ENCODE measurements at places on chromosomes 1 and 21.

GRCh38 chr1:226763905-226764264 is 24.8 kb upstream of the ITPKB start:
- DNase-seq, result no peak

- no peak for DNase-seq
These were observed 5.8 kb downstream of the TTLL10 start for GRCh38 chr1:1179346-1179982.

GRCh38 chr1:40751802-40752201 is 31.8 kb upstream of the KCNQ4 start:
- DNase-seq, result no peak

DNA sequence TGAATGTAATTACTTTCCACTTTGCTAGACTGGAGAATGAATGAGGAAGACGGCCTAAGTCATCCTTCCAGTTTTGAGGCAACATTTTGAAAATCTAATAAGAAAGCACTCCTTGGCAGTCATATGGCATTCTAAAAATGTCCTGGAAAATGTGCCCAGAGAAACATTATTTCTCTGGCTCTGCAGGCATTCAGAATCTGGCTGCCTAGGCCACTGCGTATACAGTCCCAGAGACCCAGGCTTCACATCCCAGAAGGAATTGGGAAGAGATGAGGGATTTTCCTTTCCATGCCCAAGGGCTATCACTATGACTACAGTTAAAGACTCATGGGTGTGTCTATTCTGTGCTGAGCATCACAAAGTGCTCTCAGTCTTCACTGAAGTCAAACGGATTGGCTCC is 92.9 kb downstream of the BEND5 start:
- DNase-seq, result no peak

- no peak for DNase-seq
These were observed 72.5 kb upstream of the TNFSF18 start for GRCh38 chr1:173122958-173123852.

GRCh38 chr1:233695901-233696300 is 82.0 kb downstream of the KCNK1 start:
- DNase-seq, result no peak

GRCh38 chr1:8314346-8315280 is 3.3 kb upstream of the SLC45A1 start:
- peak; percentile 36 for DNase-seq

- DNase-seq, result no peak
These were observed 13.6 kb downstream of the NFYC start for GRCh38 chr1:40704817-40705733.

DNA sequence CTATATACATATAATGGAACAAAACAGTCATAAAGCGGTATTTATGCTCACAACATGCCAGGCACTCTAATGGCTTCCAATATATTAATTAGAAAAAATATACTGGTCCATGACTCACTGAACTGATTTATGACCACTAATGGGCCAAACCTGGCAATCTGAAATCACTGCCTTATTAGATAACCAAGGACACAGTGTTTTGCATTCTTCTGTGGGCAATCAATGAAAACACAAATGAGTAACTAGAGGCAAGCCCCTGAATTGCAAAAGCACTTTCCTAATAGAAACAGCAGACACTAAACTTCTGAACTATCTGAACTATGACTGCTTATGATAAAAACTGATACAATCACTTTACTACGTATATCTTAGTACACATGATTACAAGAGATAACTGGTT is 3.5 kb downstream of the GCLM start:
- DNase-seq, result no peak

GRCh38 chr1:9251501-9251900 is 16.9 kb downstream of the H6PD start:
- no peak for DNase-seq

- DNase-seq, result no peak
These were observed 1920.4 kb downstream of the MRPL39 start for GRCh38 chr21:23686737-23687523.

DNA sequence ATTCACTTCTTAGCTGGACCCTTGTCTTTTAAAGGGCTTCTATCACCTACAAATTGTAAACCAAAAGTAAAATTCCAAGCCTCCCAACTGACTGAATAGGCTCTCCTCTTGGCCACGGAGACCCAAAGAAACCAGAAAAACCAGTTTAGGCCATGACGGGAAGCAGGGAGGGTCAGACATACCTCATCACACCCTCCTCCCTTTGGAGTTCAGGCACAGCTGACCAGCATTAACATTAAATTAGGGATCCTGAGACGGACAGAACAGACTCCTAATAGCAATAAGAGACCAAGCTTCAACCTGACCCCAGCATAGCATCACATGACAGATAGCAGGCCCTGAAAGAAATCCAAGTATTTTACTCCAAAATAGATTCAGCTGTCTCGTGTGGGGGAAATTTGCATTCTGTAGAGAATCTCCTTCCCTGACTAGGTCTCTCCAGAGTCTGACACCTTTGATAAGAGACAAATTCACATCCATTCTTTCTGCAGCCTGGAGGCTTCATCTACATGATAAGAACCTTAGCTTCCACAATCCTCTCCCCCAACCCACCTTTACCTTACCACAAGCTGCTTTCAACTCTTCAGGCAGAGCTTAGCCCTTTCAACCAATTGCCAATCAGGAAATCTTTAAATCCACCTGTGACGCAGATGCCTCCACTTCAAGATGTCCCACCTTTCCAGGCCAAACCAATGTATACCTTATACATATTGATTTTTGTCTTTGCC is 177.1 kb upstream of the RAB4A start:
- no peak for DNase-seq

DNA sequence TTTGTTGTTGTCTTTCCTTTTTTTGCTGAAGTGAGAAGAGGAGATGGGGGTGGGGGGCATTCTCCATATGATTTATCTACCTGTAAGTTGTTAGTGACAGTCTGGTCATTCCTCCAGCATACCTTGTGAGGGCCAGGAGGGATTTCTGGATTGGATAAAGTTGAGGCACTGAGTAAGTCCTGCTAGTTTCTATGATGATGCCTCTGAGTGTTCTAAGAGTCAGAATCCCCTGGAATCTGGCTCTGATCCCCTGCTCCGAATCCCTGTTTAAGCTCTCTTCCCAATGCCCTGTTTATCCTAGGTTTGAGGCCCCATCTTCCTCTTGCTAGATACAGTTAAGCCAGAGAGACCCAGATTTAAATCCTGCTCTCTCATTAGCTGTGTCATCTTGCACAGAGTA is 83.2 kb upstream of the HOOK1 start:
- no peak for DNase-seq

DNA sequence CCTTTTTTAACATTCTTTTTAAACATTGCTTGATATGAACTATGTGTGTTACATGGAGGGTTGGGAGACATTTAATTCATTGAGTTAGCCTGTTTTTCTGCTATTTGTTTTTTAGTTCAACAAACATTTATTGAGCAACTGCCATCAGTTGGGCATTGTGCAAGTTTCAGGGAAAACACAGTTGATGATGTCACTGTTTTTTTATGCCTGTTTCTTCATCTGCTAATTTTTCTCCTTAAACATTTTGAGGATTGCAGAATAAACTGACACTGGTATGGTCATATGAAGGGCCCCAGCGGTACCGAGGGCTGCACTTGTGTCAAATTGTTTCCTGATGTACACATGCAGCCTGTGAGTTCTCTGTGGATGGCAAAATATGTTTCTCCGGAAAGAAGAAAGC is 253.0 kb downstream of the FGGY start:
- no peak for DNase-seq

- no peak for DNase-seq
These were observed 18.1 kb downstream of the PRCC start for GRCh38 chr1:156785458-156785857.

GRCh38 chr1:43495204-43495603 is 35.5 kb upstream of the PTPRF start:
- no peak for DNase-seq

- DNase-seq, result no peak
These were observed 2.5 kb downstream of the ITLN2 start for GRCh38 chr1:160952129-160952510.

DNA sequence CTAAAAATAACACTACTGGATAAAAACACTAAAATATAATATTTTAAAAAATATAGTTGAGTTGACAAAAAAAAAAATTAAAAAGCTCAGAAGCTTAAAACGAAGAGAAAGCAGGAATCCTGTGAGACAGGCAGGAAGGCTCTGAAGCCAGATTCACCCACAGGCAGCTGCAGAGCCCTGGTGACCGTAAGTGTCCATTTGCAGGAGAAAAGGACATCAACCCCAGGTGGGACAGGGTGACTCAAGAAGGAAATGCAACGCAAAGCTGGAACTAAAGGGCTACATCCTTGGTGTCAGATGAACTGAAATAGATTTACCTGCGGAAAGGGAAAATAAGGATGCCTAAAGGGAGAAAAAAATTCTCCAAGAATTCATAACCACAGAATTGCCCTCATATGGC is 46.8 kb downstream of the USP24 start:
- DNase-seq, result no peak

- DNase-seq, result no peak
These were observed 73.8 kb downstream of the HSF2BP start for GRCh38 chr21:43585514-43585913.

GRCh38 chr1:59592924-59593323 is 221.8 kb upstream of the HOOK1 start:
- no peak for DNase-seq

DNA sequence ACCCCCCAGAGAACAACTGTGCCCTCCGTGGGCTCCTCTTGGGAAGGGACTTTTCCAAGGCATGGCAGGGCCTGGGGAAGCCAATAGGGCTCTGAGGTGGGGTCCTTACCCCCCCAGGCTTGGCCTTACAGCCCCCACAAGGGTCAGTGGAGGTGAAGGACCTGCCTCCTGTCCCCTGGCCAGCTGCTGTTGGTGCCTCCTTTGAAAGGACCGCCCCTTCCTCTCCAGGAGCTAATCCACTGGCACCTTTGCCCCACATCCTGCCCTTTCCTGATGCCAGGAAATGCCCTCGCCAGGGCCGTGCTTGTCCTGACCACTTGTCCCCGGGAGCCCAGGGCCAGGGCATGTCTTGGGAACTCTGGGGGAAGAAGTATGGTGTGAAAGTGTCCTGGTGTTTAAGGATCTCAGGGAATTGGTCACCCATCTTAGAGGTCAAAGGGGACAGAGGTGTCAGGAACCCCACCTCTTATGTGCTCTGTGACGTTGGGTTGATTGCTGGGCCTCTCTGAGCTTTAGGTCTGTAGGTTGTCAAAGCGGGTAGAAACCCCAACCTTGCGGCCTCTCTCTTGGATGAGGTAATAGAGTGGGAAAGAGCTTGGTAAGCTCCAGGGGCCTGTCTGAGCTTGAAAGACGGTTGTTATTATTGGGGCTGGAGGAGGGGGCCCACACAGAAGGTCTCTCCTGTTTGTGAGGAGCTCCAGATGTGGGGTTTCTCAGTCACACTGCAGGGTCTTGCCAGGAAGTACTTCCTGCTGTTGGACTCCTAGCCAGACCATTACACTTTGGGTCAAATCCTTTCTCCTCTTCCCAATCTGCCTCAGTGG is 2.8 kb downstream of the KCNQ4 start:
- DNase-seq, result no peak

DNA sequence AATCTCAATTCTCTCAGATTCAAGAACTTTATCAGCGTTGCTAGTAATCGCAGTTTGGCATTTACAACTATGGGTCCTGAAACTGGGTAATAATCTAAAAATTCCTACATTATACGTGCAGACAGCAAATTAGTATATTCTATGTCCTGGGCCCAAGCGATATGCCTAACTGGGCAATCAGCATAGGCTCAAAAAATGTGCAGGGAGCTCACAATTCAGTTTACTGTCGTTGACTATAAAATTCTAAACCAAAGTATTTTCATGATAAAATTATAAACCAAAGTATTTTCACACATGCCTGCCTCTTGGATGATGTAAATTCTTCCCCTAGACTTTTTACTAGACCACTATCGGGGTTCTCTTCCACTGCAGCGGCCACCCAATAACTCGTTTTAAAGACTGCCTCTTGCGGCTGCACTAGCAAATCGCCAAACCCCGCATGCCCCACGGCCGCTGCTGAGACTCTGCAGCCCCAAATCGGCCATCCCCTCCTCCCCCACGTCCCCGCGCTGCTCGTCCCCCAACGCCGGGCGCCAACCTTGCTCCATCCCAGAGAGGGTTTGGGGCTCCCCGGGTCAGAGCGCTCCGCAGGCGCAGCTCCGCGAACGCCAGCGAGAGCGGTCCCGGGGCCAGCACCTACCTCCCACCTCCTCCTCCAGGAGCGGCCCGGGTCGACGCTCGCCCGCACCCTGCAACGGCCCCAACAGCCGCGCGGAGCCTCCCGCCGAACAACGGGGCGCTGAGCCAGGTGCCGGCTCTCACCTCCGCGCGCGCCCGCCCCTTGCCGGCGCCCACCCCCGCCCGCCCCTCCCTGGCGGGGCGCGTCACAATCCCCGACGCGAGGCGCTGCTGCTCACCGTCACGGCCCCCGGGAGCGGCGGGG is 506 bp downstream of the SSX2IP start:
- peak; percentile 34 for DNase-seq

DNA sequence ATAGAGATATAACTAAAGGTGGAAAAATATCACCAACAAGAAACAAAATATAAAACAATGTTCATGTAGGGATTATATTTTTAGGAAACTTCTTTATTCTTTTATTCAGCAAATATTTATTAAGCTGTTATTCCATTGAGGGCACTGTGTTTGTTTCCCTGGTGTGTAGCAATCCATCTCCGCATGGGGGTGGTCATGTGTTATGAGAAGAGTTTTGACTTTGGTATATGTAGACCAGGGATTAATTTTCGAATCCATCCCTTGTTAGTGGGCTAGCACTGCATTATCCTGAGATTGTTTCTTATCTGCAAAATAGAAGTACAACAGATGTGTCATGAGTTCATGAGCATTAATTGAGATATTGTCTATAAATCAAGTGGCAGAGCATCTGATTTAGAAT is 190.2 kb upstream of the LRRC7 start:
- DNase-seq, result no peak

DNA sequence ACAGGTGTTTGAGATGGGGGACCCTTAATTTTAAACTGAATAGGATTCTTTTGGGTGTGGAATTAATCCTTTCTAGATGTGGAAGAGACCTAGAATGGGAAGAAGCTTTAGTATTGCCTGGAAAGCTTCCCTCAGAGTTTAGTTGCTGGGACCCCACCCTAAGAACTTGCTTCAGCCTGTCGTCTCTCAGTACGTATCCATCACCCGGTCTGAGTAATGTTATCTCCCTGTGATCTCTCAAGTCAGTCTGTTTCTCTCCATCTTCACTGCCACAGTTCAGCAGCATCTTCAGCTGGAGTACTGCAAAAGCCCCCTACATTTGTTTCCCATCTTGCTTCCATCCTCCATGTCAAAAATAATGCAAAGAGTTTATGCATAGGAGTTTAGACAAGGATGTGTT is 28.9 kb downstream of the CNST start:
- no peak for DNase-seq

- DNase-seq, result no peak
These were observed 4.1 kb downstream of the UQCRHL start for GRCh38 chr1:15803380-15803779.
